ENCODE measurements at places on chromosomes 6 and 20. TPM values are rescaled to one million over a fixed set of nuclear protein-coding genes. Genes with fewer than 3 reads are reported as not detected.

ZNF831 gene
- total RNA-seq = 8.6 TPM

PAK5 gene
- not detected for total RNA-seq

DNA sequence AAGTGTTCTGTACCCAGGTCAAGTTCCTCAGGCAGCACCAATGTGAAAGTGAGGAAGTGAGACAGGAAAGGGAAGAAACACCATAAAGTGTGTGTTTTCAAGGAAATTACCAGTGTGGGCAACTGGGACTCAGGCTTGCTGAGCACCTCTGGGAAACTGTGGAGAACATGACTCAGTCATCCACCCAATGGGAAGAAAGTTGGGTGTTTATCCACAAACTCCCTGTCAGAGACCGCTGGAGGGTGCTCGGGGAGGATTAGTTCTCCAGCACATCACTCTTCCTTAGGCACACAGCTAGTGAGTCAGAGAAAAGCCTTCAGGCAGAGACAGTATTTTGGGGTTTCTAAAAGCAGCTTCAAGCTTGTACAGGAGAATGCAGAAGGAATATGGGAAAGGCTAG, 93.6 kb downstream of the PCSK2 start:
- no peak for DNase-seq
- H3K36me3 ChIP-seq = no peaks in the 10 kb centered on the region
- no peak overlapping the region for H3K4me3 ChIP-seq
- H3K27ac ChIP-seq = no peak overlapping the region

GRCh38 chr20:32967961-32968457, 36.2 kb downstream of the SUN5 start:
- H3K27me3 ChIP-seq = no peaks in the 10 kb centered on the region
- H3K36me3 ChIP-seq = peaks cover 4% of the 10 kb centered on the region
- peaks cover 17% of the 10 kb centered on the region for H3K4me1 ChIP-seq
- peak; percentile 77 for DNase-seq

GRCh38 chr6:144899161-144899560, 614.0 kb downstream of the UTRN start:
- H3K27me3 ChIP-seq = peaks cover 6% of the 10 kb centered on the region
- H3K27ac ChIP-seq = no peak overlapping the region
- DNase-seq = no peak
- no peaks in the 10 kb centered on the region for H3K4me1 ChIP-seq

GRCh38 chr6:120214088-120214499, 864.5 kb upstream of the MAN1A1 start:
- H3K27me3 ChIP-seq = no peaks in the 10 kb centered on the region
- DNase-seq = no peak
- H3K27ac ChIP-seq = no peak overlapping the region
- no peaks in the 10 kb centered on the region for H3K4me1 ChIP-seq
- no peak overlapping the region for H3K4me3 ChIP-seq

- peaks cover 22% of the 10 kb centered on the region for H3K27me3 ChIP-seq
- H3K36me3 ChIP-seq = no peaks in the 10 kb centered on the region
- H3K27ac ChIP-seq = no peak within 1 kb of the TSS
- no peak within 1 kb of the TSS for H3K4me3 ChIP-seq
- no peaks in the 10 kb centered on the region for H3K4me1 ChIP-seq
Observed at GRCh38 chr20:63360850-63361518, at the start of gene CHRNA4. Gene CHRNA4 (minus strand): TSS chr20:63361349. CDS start chr20:63361165, 184 bp downstream.

GRCh38 chr6:29510202-29510601, 22.4 kb upstream of the MAS1L start:
- H3K4me3 ChIP-seq = no peak overlapping the region
- no peak overlapping the region for H3K27ac ChIP-seq
- no peaks in the 10 kb centered on the region for H3K4me1 ChIP-seq
- DNase-seq = no peak

- H3K36me3 ChIP-seq = peaks cover 40% of the 10 kb centered on the region
- DNase-seq = no peak
- H3K4me1 ChIP-seq = peaks cover 45% of the 10 kb centered on the region
- no peak overlapping the region for H3K27ac ChIP-seq
- H3K27me3 ChIP-seq = no peaks in the 10 kb centered on the region
Observed at GRCh38 chr6:166331503-166332415, 10.6 kb downstream of the SFT2D1 start.

PCK1 gene
- total RNA-seq = not detected

DNA sequence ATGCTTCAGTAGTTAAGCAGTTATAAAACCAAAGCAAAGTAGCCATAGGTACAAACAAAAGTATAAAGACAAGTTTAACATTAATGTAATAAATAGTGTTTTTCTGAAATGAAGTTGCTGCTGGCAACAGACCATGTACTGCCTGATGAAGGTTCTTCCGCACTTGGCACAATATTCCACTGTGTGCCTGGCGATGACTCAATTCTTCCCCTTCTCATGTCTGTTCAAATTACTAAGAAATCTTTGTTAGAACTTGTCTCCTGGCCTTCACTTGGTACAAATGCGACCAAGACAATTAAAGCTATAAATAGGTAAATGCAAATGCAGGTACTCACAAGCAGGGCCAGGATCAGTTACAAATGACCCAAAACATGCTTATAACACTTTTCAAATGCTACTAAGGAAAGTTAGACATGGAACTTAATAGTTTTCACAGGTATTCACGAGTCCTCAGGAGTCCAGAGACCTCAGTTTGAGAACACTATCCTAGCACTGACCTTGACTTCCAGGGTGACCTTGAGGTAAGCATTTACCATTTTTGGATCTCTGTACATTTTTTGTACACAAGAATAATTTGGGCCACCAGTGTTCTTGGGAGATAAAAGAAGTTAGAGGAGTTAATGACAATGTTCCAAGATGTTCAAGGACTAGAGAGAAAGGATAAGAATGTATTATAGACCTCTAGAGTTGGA, 8.1 kb upstream of the DDR1 start:
- peaks cover 32% of the 10 kb centered on the region for H3K4me1 ChIP-seq
- peak; percentile 32 for DNase-seq
- no peak overlapping the region for H3K4me3 ChIP-seq
- H3K27me3 ChIP-seq = no peaks in the 10 kb centered on the region

DNA sequence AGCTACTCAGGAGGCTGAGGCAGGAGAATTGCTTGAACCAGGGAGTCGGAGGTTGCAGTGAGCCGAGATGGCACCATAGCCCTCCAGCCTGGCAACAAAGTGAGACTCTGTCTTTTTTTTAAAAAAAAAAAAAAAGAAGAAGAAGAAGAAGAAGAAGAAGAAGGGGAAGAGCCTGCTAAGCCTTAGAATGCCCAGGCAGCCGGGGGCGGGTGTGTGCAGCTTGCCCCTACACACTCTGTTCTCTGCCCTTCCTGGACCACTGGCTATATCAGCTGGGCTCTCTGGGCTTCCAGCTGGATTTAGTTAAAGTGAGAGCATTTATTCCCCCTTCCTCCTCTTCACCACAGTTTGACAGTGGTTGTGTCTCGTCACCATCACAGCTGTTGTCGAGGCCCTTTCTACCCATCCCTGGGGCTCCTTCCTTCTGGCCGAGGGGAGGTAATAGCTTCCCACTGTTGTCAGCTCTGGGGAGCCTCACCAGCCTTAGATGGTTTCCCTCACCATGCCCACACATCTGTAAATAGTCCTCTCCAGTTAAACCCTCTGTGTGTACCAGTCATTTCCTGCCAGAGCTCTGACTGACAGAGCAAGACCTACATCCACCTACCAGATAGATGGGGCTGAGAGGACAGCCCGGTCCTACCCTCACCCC, 77.6 kb downstream of the TRERF1 start:
- H3K27me3 ChIP-seq = no peaks in the 10 kb centered on the region
- no peak overlapping the region for H3K4me3 ChIP-seq
- H3K4me1 ChIP-seq = peaks cover 64% of the 10 kb centered on the region
- peaks cover 5% of the 10 kb centered on the region for H3K36me3 ChIP-seq

TCF21 gene
- total RNA-seq = not detected

DNA sequence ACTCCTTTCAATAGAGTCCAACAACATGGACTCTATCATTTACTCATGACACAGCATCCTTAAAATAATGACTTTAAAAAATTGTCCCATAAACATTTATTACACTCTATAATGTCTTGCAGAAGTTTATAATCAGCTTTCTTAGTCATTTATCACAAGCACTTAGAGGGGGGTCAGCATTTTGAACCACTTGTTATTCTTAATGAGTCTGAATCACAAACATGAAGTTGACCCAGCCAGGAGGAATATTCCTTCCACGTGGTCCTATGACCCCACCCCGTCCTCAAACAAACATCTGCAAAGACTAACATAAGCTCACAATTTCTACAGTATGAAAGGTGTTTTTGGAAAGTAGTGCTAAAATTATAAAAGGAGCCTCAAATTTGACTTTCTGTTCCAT, 91.1 kb downstream of the MTFR2 start:
- DNase-seq = no peak
- H3K36me3 ChIP-seq = peaks cover 3% of the 10 kb centered on the region
- H3K4me1 ChIP-seq = peaks cover 6% of the 10 kb centered on the region
- no peak overlapping the region for H3K27ac ChIP-seq
- H3K27me3 ChIP-seq = no peaks in the 10 kb centered on the region
- H3K4me3 ChIP-seq = no peak overlapping the region

DNA sequence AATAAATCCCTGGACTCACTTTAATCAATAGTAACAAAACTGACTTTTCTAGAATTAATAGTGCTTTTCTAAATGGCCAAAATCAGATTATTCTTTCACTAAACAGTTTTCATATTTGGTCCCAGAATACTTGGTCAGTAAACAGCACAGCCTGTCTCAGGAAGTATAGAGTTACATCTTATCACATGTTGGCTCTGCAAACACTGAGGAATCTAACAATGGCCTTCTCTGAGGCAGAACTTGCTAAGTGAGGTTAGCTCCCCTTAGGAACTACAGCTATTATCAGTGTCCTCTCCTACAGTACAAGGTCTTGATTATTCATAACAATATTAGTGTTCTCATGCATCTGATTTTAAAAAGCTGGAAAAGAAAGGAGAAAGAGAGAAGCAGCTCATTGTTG, 1622.8 kb downstream of the HACE1 start:
- no peak overlapping the region for H3K4me3 ChIP-seq
- no peak overlapping the region for H3K27ac ChIP-seq
- DNase-seq = no peak
- H3K36me3 ChIP-seq = no peaks in the 10 kb centered on the region

DNA sequence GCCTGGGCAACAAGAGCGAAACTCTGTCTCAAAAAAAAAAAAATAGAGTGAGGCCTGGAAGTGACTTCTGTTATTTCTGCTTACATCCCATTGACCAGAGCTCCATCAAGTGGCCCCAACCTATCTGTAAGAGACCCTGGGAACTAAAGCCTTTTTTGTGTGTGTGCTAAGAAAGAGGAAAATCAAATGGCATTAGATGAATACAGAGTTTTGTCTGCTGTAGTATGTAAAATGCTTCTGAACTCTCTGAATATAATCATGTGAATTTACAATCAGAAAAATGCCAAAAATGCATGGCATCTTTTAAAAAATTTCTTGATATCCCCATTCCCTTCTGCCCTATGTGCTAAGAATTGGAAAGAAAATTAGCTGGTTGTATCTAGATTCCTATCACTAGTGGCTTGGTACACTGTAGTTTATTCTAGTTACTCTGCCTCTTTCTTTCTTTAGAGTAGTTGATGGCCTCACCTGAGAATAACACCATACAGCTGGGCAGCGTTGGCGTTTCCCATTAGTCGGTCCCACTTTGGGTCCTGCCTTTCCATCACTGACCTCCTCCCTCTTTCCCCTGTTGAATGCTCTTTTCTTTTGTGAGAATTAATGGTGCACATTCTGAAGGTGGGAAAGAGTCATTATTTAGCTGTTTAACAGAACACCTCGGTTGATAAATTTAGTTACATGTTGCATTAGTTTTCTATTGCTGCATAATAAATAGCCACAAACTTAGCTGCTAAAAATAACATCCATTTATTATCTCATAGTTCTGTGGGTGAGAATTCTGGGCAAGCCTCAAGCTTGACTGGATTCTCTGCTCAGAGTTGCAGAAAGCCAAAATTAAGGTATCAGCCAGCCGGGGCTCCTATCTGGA, 38.2 kb downstream of the SAMD5 start:
- no peaks in the 10 kb centered on the region for H3K4me1 ChIP-seq
- no peak for DNase-seq
- H3K27ac ChIP-seq = no peak overlapping the region
- no peak overlapping the region for H3K4me3 ChIP-seq

GRCh38 chr20:63318391-63319163, 25.6 kb downstream of the COL20A1 start:
- no peaks in the 10 kb centered on the region for H3K4me1 ChIP-seq
- H3K4me3 ChIP-seq = no peak overlapping the region
- DNase-seq = peak; percentile 2
- H3K27me3 ChIP-seq = no peaks in the 10 kb centered on the region
- H3K36me3 ChIP-seq = no peaks in the 10 kb centered on the region

DNA sequence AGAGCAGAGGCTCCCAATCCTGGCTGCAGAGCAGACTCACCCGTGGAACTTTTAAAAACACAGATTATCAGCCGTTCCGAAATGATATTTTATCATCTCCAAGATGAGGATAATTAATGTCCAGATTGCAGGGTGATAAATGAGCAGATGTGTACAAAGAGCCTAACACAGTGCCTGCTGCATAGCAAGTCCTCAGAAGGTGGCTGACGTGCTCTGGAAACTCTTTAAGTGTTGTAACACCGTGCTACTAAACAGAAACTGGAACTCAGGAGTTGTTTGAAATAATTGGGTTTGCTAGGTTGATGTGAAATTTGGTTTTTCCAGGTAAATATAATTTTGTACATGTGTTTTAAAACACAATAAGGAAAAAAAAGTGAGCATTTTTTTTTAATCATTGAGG, 118.0 kb downstream of the ARMC2 start:
- H3K27ac ChIP-seq = no peak overlapping the region
- no peaks in the 10 kb centered on the region for H3K27me3 ChIP-seq
- DNase-seq = no peak
- no peaks in the 10 kb centered on the region for H3K36me3 ChIP-seq
- no peak overlapping the region for H3K4me3 ChIP-seq

PRL gene
- not detected for total RNA-seq

DNA sequence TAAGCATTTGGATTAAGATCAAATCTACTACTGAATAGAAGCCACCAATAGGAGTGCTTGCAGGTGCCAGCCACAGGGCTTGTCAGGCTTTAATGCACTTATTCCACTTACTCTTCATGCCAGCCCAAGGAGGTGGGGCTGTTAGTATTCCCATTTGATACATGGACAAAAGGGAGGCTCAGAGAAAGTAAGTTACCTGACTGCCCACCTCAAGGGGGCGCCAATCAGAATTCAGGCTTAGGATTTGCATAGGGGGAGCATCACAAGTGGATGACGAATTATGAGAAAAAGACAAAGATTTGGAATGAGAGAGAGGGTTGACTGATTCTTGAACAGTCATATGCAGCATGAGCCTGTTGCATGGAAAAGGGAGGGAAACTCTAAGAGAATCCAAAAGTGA, 188.4 kb upstream of the TSHZ2 start:
- peaks cover 2% of the 10 kb centered on the region for H3K36me3 ChIP-seq

TNFRSF21 gene
- 2.6 TPM for total RNA-seq

DNA sequence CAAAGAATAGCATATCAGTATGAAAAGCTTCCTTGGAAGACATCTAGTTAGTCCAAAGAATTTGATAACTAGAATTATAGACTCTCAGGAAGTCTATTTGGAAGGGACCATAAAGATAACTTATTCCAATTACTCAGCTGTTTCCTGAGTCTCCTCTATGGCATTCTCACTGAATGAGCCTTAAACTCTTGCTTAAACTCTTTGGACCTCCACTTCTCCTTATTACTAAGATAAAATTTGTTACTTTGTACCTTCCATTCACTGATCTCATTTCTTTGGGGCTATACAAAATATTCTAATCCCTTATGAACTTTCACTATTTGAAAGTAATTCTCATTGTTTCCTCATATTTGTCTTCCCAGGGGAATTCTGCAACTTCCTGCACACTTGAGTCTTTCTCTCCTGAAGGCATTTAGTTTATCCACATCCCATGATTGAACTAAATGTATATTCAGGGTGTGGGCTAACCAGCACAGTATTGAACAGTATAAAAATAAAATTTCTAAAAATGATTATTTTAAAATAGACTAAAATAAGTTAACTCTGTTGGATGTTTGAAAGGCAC, 67.1 kb upstream of the NOTCH4 start:
- no peaks in the 10 kb centered on the region for H3K4me1 ChIP-seq
- peaks cover 29% of the 10 kb centered on the region for H3K27me3 ChIP-seq
- no peak for DNase-seq
- no peaks in the 10 kb centered on the region for H3K36me3 ChIP-seq
- H3K4me3 ChIP-seq = no peak overlapping the region
- no peak overlapping the region for H3K27ac ChIP-seq
